Inflammatory macrophage (primary cell): ENCODE measurements at places on chromosomes 16 and 17.

DNA sequence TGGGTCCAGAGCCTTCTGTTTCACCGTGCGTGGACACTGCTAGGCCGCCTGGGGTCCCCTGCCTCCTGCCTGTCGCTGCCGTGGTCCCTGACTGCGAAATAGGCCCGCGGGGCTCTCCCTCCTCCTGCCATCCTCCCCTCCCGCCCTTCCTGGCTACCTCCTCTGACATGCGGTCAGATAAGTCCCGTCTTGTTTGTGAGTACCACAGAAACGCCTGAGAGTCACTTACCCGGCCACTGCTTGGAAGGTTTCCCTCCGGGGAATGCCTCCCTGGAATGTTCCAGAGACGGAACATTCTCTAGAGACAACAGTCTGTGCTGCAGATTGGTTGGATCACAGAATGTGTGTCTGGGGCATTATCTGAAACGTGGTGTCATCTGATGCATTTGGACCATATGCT is 22.7 kb downstream of the CIBAR2 start:
- DNase-seq, result no peak

- no peak for DNase-seq
Measured at GRCh38 chr17:13592427-13592826, 9.3 kb downstream of the HS3ST3A1 start.

GRCh38 chr17:14282726-14283125 is 18.2 kb upstream of the HS3ST3B1 start:
- DNase-seq, result no peak

GRCh38 chr17:37820995-37821713 is 76.3 kb upstream of the HNF1B start:
- DNase-seq, result no peak

DNA sequence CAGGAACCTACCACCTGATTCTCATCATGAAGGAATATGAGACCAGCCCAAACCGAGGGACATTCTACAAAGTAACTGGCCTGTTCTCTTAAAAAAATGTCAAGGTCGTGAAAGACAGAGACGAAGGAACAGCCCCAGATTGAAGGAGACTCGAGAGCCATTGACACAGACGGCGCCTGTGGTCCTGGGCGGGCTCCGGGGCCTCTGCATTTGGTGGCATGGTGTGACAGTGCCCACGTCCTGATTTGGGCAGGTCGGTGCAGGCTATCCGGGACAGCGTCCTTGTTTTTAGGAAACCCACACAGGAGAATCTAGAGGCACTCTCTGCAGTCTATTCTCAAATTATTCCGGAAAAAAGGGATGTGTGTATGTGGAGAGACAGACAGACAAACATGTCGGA is 64.1 kb downstream of the ADCY9 start:
- no peak for DNase-seq

GRCh38 chr17:57954397-57955182 is 622 bp downstream of the CUEDC1 start:
- DNase-seq, result no peak

DNA sequence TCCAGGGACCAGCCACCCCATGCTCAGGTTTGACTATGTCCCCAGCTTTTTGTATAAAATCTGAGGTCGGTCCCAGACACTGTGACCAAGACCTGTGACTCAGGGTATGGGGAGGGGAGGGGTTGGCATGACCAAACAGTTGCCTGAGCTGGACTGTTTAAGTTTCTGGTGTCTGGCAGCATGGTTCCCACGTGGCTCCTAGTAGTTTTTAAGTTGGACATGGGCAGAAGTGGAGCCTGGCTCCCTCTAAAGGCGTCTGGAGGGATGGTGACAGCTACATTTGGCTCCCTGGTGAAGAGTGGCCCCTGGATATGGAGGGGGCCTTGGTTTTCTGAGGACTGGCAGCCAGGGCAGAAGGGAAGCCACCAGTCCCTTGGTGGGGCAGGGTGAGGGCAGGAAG is 7.9 kb downstream of the SMCR8 start:
- DNase-seq, result no peak

- DNase-seq, result no peak
Measured at GRCh38 chr17:67639555-67639954, 78.2 kb upstream of the NOL11 start.

DNA sequence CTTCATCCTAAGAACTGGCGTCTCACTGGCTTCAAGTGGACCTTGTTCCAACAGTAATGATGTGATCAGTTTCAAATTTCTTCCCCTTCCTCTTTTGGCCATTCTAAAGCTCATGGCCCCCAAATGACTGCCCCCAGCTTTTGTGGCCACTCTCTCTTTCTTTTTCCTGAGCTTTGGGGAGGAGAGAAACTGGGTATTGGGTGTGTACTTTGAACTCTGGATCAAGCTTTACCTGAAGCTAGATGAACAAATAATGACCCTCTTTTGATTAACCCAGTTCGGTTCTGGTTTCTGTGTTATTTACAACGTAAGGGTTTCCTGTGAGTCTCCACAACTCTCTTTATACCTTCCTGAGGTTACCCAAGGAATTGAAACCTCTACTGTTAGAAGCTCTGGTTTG is 132.7 kb downstream of the FTO start:
- DNase-seq, result no peak

DNA sequence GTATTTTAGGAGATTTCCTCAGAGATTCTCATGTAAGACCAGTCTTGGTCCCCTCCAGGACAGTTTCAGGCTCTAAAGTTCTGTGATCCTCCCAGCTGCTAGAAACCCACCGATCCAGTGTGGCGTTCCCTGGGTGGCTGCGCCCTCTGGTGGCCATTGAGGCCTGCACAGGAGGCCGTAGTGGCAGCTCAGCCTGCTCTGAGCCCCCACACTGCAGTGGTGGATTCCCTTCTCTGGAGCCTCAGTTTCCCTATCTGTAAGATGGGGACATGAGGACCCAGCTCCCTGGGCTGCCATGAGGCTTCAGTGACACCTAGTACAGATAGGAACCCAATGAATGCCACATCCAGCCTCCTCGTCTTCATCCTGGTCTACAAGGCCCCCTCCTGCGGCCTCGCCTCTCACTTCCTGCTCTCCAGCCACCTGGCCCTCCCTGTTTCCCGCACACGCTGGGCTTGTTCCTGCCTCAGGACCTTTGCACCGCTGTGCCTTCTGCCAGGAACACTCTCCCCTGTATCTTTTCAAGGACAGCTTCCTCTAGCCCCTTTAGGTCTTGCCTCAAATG is 16.5 kb downstream of the CCDC102A start:
- DNase-seq, result peak; percentile 68

- DNase-seq, result no peak
Measured at GRCh38 chr17:33292981-33293867, at the start of gene ASIC2. TSS of gene ASIC2 (minus strand) at chr17:33293295.

DNA sequence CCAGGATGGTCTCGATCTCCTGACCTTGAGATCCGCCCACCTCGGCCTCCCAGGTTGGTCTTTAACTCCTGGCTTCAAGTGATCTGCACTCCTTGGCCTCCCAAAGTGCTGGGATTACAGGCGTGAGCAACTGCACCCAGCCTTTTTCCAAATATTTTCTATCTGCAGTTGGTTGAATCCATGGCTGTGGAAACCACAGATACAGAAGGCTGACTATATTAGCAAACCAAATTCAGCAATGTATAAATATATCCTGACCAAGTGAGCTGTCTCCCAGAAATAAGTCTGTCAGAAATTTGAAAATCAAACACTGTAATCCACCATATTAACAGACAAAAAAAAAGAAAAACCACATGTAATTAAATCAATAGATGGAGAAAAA is 9.6 kb downstream of the CFDP1 start:
- no peak for DNase-seq

DNA sequence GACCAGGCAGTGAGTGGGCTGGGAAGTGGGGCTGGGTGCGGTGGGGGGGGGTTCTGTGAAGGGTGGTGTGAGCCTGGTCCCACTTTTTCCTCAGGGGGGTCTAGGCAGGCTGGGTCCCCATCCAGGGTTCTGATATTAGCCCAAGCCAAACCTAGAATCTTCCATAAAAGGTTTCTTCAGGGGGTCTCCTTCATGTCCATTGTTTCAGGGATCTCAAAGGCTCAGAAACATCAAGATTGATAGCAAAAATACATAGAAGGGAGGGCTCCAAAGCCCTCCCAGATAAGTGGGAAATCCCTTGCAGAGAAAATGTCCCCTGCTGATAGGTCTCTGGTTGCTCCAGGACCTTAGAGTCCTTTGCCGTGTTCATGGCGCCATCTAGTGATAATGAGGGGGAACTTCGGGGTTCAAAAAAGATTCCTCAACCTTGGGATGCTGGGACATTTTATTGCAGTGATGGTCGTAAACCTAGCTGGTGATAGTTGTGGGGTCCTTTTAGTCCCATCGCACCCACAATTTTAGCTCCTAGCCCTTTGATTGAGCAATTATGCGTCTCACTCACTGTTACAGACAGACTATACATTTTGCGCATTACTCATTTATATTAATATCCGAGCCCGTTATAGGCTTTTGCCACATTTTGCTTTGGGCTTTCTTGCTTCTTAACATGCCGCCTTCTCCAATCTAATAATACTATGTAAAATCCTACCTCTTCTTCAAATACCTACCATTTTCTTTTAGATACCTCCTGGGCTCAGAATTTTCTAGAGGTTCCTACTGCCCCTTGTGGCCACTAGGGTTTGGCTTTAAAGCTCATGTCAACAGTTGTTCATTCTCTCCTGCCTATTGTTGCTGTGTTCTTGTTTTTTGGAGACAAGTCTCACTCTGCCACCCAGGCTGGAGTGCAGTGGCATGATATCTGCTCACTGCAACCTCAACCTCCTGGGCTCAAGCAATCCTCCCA is 35.1 kb downstream of the IGF2BP1 start:
- DNase-seq, result peak; percentile 73

- no peak for DNase-seq
Measured at GRCh38 chr16:3486506-3487215, 8.6 kb downstream of the C16orf90 start.

- DNase-seq, result peak; percentile 94
Measured at GRCh38 chr16:89764711-89765201, 43.4 kb downstream of the ZNF276 start.

- DNase-seq, result no peak
Measured at GRCh38 chr16:67258161-67258835, 9.5 kb downstream of the SLC9A5 start.

DNA sequence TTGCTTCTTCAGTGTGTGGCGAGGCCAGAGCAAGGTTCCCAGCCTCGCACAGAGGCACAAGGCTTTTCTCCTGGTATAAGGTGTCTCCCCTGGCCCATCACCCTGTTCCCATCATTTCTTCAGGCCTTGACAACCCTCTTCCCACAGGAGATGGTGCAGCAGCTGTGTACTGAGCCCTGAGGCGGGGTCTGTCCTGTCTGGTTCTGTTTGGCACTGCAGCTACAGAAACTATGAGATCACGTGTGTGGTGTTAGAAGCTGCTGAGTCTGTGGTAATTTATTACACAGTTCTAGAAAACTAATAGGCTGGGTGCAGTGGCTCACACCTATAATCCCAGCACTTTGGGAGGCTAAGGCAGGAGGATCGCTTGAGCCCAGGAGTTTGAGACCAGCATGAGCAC is 7.2 kb downstream of the PLA2G15 start:
- DNase-seq, result no peak

GRCh38 chr16:58913456-58913855 is 179.3 kb upstream of the GOT2 start:
- DNase-seq, result no peak

DNA sequence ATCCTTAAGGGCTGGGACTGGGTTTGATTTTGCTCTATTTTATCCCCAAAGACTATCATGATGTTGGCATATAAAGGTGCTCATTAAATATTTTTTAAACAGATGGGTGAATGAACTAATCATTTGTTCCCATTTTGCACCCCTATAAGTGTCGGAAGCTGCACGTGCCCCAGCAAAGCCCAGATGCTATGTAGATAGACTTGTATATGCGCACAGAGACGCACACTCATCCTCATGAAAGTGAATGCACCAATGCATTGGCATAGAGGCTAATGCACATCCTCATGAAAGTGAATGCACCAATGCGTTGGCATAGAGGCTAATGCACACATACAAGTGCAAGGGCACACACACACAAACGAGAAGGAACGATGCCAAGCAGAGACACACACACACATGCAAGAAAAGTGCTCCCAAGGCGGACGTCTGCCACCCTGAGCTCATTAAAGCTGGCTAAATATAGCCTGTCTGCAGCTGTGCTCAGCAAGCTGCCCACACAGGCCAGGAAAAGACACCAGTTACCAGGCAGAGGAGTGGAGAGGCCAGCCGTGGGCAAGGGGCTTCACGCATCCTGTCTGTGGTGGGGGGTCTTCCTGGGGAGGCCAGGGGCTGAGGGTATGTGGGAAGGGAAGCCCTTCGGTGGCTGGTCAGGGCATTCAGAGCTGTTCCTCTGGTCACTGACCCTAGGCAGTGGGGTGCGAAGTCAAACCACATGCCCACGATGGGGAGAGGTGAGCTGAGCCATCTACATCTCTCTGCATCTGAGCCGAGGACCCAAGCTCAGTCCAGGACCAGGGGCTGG is 52.6 kb downstream of the PIMREG start:
- peak; percentile 19 for DNase-seq
